Spinal cord (tissue), 10 donors: ENCODE measurements at places on chromosomes 16 and 17.

- DNase-seq: no peak
Observed at GRCh38 chr16:29994600-29995323, 655 bp downstream of the HIRIP3 start.

- DNase-seq: peak; percentile 71
Observed at GRCh38 chr17:4789951-4790704, 1.4 kb downstream of the GLTPD2 start.

DNA sequence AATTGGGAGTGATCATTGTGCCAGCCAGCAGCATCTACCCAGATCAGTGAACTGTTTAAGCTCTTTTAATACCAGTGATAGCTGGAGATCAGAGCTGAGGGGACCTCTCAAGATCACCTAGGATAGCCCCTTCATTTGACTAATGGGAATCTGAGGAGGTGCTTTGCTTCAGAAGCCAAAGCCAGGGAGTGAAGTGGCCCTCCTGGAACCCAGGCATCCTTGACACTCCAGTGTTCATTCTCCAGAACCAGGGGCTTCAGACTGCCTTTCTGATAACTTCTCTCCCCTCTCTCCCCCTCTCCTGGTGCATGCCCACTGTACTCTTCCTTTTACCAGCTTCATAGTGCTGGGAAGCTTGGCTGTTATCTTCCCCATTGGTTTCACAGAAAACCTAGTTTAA lies 48.0 kb upstream of the SLC12A3 start:
- DNase-seq: no peak

- no peak for DNase-seq
Observed at GRCh38 chr17:38746004-38746848, 1.9 kb downstream of the PCGF2 start.

GRCh38 chr16:84836234-84836647 lies 16.5 kb downstream of the CRISPLD2 start:
- DNase-seq: no peak

DNA sequence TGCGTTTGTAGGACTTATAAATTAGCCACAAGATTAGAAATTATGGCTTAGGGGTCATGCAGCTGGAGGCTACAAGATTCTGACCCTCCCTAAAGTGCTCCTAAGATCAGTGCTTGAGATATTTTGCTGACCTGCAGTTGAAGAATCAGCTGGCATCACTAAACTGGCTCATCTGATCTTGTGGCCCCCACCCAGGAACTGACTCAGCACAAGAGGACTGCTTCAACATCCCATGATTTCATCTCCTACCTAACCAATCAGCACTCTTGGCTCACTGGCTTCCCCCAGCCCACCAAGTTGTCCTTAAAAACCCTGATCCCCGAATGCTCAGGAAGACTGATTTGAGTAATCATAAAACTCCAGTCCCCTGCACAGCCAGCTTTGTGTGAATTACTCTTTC lies 86.4 kb upstream of the ERCC4 start:
- DNase-seq: no peak

- DNase-seq: no peak
Observed at GRCh38 chr16:70712942-70713341, 27.1 kb upstream of the MTSS2 start.

- no peak for DNase-seq
Observed at GRCh38 chr17:21301593-21302550, 17.4 kb downstream of the MAP2K3 start.

GRCh38 chr17:66525338-66525737 lies 222.9 kb downstream of the PRKCA start:
- DNase-seq: no peak

DNA sequence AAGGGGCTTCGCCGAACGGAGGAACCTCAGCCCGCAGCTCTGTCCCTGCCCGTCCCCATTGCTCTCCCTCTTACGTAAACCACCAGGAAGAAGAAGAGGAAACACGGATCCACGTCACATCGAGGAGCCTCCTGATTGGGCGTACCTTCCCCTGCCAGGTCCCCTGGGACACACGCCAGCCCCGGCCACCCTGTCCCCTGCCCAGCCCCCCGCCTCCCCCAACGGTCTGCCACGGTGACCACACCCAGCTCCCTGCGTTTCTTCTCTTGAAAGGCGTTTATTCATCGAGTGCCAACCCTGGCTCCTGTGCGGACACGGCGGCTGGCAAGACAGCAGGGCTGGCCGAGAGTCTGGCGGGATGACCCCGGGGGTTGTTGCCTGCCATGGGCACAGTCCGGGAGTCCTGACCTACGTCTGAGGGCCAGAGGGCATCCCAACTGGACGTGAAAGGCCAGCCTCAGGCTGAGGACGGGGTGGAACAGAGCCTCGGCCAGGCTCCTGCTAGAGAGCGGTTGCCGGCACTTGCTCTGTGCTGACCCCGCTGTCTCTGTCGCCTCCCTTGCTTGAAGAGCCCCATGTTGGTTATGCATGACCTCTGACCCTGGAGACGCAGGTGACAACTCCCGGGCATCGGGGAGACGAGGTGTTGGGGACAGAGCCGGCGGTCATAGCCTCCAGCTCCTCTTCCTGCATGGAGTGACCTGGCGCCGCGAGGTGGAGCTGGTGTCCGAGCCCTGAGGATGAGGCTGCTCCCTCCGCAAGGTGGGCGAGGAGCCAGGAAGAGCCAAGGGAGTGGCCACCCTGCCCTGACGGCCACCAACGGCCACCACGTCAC lies 40.5 kb upstream of the ACSF3 start:
- no peak for DNase-seq

- DNase-seq: no peak
Observed at GRCh38 chr17:28346746-28347246, 10.5 kb downstream of the POLDIP2 start.

- DNase-seq: no peak
Observed at GRCh38 chr17:17480593-17481148, 3.9 kb downstream of the MED9 start.

GRCh38 chr17:78977997-78978973 lies 1.4 kb downstream of the LGALS3BP start:
- no peak for DNase-seq

- DNase-seq: no peak
Observed at GRCh38 chr16:88442727-88443576, 10.1 kb upstream of the ZFPM1 start.

GRCh38 chr17:34658811-34659560 lies 79.6 kb downstream of the TMEM132E start:
- no peak for DNase-seq
